ENCODE measurements at places on chromosomes 3 and 15. TPM values are rescaled to one million over a fixed set of nuclear protein-coding genes. Genes with fewer than 3 reads are reported as not detected.

The CHRM5 gene
- total RNA-seq: not detected

The TJP1 gene
- total RNA-seq: 53.7 TPM

The STRIT1 gene
- total RNA-seq: not detected

The WNT5A gene
- total RNA-seq: 117 TPM

The ZNF592 gene
- total RNA-seq: 3.1 TPM

The CX3CR1 gene
- under 0.01 TPM for total RNA-seq

The NR1I2 gene
- total RNA-seq: under 0.01 TPM

The CPNE9 gene
- total RNA-seq: not detected

The PLA2G4E gene
- total RNA-seq: not detected

The TPRG1 gene
- total RNA-seq: 0.99 TPM

The PSTPIP1 gene
- 0.77 TPM for total RNA-seq

The EPHA6 gene
- total RNA-seq: under 0.01 TPM

The ARNT2 gene
- 9.8 TPM for total RNA-seq

The RLBP1 gene
- total RNA-seq: not detected

The PLIN1 gene
- 0.51 TPM for total RNA-seq

The GOLGA8R gene
- 1.3 TPM for total RNA-seq

The SNX33 gene
- total RNA-seq: 19.5 TPM

The SLC25A38 gene
- total RNA-seq: 22.0 TPM

The USP4 gene
- 28.7 TPM for total RNA-seq

The NME9 gene
- not detected for total RNA-seq

The SLC12A1 gene
- not detected for total RNA-seq

The ARGFX gene
- not detected for total RNA-seq

The PPP1R14D gene
- not detected for total RNA-seq

The NGLY1 gene
- 32.1 TPM for total RNA-seq

The SLITRK3 gene
- not detected for total RNA-seq

The MUC20 gene
- total RNA-seq: under 0.01 TPM

The EFL1 gene
- total RNA-seq: 21.8 TPM

The DHX36 gene
- 39.8 TPM for total RNA-seq

The COL6A5 gene
- under 0.01 TPM for total RNA-seq

The MOBP gene
- not detected for total RNA-seq

The FSD2 gene
- total RNA-seq: not detected

The GOLGA8O gene
- 0.99 TPM for total RNA-seq

The PTPRG gene
- 64.5 TPM for total RNA-seq

The GOLGA6B gene
- total RNA-seq: not detected

The CMSS1 gene
- 6.9 TPM for total RNA-seq

The NMB gene
- total RNA-seq: 3.6 TPM

The CDC25A gene
- total RNA-seq: 1.0 TPM

The ALPK3 gene
- 0.50 TPM for total RNA-seq

The CLDN11 gene
- 131 TPM for total RNA-seq

The GREM1 gene
- total RNA-seq: 364 TPM
